Left ventricle myocardium inferior (tissue), 1 donor: ENCODE measurements at places on chromosomes 2 and 18. TPM values are rescaled to one million over a fixed set of nuclear protein-coding genes. Genes with fewer than 3 reads are reported as not detected.

The ALMS1 gene
- total RNA-seq: 7.7 TPM

The GNLY gene
- 1.5 TPM for total RNA-seq

The CDH19 gene
- total RNA-seq: 13.0 TPM

The B3GNT7 gene
- total RNA-seq: 2.4 TPM

The TFPI gene
- 19.0 TPM for total RNA-seq

DNA sequence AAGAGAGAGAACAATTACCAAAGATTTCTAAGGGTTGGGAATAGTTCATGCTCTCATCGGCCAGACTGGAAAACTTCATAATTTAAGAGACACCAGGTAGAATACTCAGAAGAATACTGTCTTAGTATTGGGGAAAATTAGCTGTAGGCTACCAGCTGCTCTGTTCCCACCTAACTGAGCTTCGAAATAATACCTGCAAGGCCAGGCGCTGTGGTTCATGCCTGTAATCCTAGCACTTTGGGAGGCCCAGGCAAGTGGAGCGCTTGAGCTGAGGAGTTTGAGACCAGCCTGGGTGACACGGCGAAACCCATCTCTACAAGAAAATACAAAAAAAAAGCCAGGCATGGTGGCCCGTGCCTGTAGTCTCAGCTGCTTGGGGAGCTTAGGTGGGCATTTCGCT, 35.8 kb downstream of the MAP4K3 start:
- H3K4me1 ChIP-seq: peaks cover 97% of the 10 kb centered on the region
- no peak overlapping the region for H3K4me3 ChIP-seq
- no peaks in the 10 kb centered on the region for H3K36me3 ChIP-seq
- no peak overlapping the region for H3K27ac ChIP-seq
- no peak for DNase-seq

DNA sequence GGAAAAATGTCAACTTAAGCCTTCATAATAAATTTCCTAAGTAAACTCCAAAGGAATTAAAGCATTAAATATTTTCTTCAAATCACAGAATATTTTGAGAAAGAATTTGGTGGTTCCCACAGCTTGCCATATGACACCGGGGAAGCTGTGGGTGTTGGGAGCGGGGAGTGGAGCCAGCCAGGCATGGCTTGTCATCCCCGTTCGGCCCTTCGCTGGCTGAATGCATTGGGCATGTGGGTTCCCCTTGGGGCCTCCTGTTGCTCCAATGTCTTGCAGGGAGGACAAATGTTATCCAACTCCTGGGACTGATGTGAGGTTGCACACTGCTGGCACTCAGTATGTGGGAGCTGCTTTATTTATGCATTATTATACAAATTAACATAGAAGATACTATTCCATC, 18.6 kb downstream of the NGEF start:
- H3K36me3 ChIP-seq: no peaks in the 10 kb centered on the region
- H3K4me3 ChIP-seq: no peak overlapping the region
- DNase-seq: no peak
- no peaks in the 10 kb centered on the region for H3K4me1 ChIP-seq

- H3K4me3 ChIP-seq: no peak overlapping the region
- H3K36me3 ChIP-seq: no peaks in the 10 kb centered on the region
- H3K27me3 ChIP-seq: no peaks in the 10 kb centered on the region
- no peak overlapping the region for H3K27ac ChIP-seq
Measured at GRCh38 chr2:84782717-84783442, 98.0 kb downstream of the TRABD2A start.

DNA sequence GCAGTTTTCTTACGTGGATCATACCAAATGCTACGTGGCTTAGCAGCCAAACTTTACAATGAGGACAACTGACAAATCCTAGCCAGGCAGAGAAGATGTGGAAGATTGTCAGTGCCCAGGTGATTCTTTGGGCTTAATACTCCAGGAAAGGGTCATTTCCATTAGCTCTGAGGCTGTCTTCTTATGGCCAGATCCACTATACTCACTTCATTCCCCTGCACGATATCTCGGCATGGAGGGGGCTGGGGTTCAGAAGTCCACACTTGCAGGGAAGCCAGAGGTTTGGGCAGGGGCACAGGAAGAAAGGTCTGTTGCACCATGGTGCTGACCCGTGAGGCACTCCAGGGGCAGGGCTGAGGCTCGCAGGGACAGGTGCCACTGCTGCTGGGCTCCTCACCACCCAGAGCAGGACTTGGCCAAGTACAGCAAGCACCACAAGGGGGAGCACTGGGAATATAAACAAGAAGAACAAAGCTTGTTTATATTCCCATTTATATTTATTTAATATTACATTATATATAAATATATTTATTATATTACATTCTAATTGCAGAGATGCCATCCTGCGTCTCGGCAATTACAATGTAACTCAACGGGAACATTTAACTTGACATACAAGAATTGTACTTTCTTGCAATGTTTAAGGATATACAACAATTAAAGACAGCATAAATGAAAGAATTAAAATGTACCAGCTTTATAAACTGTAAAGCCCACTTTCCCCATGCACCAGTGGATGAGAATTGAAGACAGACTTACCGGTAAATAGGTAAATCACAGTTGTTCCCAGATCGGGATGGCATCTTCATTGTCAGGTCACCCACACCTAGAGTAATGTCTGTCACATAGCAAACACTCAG, 27.2 kb downstream of the CLUL1 start:
- no peaks in the 10 kb centered on the region for H3K36me3 ChIP-seq
- no peak overlapping the region for H3K27ac ChIP-seq
- no peak overlapping the region for H3K4me3 ChIP-seq
- peak; percentile 30 for DNase-seq

DNA sequence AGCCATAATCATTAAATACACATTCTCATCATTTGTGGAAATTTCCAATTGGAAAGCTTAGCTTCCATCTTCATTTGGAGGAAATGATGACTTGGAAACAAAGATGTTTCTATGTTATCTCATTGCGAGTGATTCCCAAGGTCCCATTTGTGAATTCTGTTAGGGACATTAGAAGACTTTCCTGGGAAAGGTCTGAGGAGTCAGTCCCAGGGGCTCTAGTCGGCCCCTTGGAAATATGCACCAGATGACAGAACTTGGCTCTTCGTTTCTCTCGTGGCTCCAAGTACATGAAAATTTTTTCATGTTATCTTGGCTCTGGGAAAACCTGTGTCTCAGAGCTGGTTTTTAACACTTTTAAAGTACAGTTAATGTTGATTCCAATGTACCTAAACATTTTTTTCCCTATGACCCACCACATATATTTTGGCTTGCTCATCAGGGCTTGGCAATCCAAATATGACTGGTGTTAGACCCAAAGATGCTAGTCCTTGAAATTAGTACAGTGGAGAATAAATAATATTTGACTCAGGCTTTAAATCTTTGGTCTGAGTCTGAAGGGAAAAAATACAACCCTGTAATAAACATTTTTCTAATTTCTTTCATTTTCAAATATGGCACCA, 15.4 kb upstream of the CAVIN2 start:
- H3K4me3 ChIP-seq: no peak overlapping the region
- peak overlapping the region; percentile 91 for H3K27ac ChIP-seq
- H3K4me1 ChIP-seq: peaks cover 58% of the 10 kb centered on the region
- H3K36me3 ChIP-seq: no peaks in the 10 kb centered on the region

DNA sequence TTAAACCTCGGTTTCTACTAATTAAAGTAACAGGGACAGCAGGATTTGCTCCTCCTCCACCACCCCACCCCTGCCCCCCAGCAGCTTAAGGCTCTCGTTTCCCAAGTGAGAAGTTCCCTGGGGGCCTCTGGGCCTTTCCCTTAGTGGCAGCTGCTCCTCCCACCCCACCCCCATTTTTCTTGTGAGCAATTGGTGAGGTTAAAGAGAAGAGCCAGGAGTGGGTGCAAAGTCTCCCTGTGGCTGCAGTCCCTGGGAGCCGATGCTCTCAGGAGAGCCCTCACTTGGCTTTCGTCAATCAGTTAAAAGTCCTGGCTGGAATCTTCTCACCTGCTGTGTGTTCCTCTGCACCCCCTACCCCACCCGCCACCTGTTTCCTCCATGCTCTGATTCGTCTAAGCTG, 48.7 kb upstream of the AGAP1 start:
- no peak overlapping the region for H3K4me3 ChIP-seq
- no peaks in the 10 kb centered on the region for H3K36me3 ChIP-seq
- no peaks in the 10 kb centered on the region for H3K4me1 ChIP-seq
- H3K27me3 ChIP-seq: peaks cover 12% of the 10 kb centered on the region
- no peak overlapping the region for H3K27ac ChIP-seq

DNA sequence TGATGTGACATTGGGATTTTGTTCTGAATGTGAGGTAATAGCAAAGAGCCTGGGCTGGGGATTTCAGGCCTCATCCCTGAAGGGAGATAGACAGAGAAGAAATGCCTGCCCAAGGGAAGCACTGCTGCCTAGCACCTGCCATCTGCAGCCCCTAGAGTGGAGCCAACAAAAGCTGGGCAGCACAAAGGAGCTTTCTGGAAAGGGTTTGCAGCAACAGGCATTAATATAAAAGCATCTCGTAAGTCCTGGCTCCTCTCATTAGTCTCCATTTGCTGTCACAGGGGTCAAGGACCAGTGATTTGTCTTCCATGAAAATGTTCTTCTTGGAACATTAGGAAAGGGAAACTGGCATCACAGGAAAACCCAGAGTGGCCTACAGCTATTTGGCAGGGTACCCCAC, 157.2 kb upstream of the SLC14A2 start:
- DNase-seq: no peak
- no peaks in the 10 kb centered on the region for H3K27me3 ChIP-seq
- peaks cover 16% of the 10 kb centered on the region for H3K4me1 ChIP-seq

DNA sequence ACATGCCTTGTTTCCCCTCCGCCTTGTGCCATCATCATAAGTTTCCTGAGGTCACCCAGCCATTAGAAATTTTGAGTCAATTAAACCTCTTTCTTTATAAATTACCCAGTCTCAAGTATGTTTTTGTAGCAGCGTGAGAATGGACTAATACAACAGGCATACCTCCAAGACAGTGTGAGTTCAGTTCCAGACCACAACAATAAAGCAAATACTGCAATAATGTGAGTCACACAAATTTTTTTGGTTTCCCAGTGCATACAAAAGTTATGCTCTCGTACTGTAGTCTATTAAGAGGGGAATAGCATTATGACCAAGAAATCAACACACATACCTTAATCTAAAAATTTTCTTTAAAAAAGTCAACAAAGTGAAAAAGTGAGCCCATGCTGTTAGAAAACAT, 217.2 kb downstream of the NR4A2 start:
- no peak for DNase-seq
- H3K36me3 ChIP-seq: no peaks in the 10 kb centered on the region
- H3K4me3 ChIP-seq: no peak overlapping the region
- no peaks in the 10 kb centered on the region for H3K4me1 ChIP-seq
- H3K27me3 ChIP-seq: no peaks in the 10 kb centered on the region

DNA sequence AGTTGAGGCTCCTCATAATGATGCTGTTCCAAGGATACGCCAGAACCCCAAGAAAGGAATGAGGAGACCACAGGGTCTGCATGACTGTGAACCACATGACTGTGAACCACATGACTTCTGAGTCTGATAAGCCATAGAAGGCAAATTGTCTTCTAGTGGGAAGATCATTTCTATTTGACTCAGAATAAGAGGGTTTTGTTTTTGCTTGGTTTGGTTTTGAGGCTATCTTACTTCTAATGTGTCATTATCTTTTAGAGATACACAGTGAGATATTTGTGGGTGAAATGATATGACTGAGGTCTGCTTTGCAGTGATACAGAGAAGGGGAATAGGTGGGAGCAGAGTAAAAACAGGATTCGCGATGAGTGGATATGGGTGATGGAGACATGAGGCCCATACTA, 28.9 kb upstream of the BCL2L11 start:
- no peak overlapping the region for H3K27ac ChIP-seq
- H3K4me1 ChIP-seq: no peaks in the 10 kb centered on the region
- no peak overlapping the region for H3K4me3 ChIP-seq

DNA sequence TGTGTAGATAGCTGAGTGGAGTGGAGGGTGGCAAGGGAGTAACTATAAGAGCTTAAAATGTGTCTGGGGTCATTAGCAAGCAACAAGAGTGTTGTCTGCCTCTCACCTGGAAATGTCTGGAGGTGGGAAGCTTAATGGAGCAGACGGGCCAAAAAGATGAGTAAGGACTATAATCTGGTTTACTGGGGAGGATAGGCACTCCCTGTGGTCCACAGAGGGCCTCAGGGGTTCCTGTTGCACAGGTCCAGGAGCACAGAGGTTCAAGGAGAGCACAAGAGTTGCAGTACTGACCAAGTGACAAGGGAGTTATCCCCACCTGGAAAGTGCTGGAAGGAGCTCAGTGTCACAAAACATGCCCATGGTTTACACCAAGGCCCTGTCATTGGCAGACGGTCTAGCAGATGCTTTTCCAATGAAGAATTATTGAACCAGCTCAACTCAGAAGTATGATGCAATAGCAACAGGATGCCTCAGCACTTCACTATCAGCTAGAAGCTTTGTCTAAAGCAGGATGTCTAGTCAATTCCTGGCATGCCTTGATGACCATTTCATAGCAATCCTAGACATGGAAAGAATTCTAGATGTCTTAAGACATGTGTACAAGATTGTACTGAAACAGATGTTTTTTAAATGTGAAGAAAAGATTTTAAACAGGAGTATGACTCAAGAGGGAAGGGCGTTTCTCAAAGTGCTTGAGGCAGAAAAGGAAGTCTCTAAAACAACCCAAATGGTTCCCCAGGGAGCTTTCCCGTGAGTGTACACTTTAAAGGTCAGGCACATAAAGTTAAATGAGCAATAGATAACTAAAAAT, 62.9 kb upstream of the SERPINE2 start:
- H3K27me3 ChIP-seq: no peaks in the 10 kb centered on the region
- H3K27ac ChIP-seq: peak overlapping the region; percentile 72
- H3K4me3 ChIP-seq: no peak overlapping the region
- DNase-seq: no peak
- H3K36me3 ChIP-seq: no peaks in the 10 kb centered on the region
- peaks cover 21% of the 10 kb centered on the region for H3K4me1 ChIP-seq

GRCh38 chr2:70806013-70806412, 14.4 kb downstream of the CLEC4F start:
- H3K36me3 ChIP-seq: no peaks in the 10 kb centered on the region
- DNase-seq: no peak
- H3K4me3 ChIP-seq: no peak overlapping the region
- peaks cover 32% of the 10 kb centered on the region for H3K27me3 ChIP-seq
- no peak overlapping the region for H3K27ac ChIP-seq

GRCh38 chr2:134576478-134576877, 142.3 kb downstream of the TMEM163 start:
- H3K4me3 ChIP-seq: no peak overlapping the region
- H3K27ac ChIP-seq: no peak overlapping the region
- no peaks in the 10 kb centered on the region for H3K36me3 ChIP-seq
- no peaks in the 10 kb centered on the region for H3K4me1 ChIP-seq
- peaks cover 11% of the 10 kb centered on the region for H3K27me3 ChIP-seq
